ENCODE measurements at places on chromosomes 7 and 10.

DNA sequence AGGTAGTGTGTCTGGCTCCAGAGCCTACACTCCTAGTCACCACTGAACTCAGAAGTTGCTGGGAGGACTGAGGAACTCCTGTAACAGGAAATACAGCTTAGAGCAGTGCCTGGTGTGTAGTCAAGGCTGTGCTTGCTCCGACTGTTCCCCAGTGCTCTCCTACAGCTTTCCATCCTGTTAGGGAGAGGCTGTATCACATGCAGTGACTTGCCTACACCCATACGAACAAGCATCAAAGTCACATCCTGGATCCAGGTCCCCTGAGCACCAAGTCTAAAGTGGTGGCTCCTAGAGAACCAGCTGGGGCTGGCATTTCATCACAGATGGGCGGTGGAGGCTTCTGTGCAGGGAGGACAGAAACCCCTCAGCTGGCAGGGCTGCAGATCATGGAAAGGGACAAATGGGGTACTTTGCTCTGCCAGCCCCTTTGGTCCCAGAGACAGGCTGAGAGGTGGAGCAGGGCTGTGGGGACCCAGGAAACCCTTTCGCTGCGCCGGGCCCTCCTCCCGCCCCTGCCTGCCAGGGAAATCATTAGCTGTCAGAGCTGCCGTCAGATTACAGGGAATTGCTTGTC, 7.7 kb downstream of the ASB10 start:
- no peak for DNase-seq

DNA sequence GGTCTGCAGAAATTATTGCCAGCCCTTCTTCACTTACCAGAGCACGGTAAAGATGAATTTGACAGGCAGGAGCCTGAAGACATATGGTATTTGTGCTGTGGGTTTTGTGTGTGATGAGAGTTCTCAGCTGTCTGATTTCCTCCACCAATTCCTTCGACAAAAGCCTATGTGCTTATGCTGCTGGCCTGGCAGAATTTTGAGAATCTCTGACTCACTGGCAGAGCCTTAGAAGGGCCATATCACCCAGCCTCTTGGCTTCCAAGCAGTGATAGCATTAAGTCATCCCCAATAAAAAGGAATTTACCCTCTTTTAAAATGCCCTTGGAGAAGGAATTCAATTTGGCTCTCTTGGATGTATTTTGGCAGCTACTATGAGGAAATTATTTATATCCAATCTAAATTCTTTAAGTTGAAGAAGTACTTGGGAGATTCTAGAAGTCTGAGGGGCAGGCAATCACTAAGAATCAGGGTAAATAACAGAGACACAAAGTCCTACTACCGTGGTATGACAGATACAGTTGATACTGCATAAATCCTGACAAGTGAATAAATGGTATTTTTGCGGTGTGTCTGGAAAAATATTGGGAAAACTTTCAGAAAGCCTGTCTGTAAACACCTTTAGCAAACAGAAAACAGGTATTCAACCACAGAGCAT, 68.6 kb upstream of the EFCAB10 start:
- no peak for DNase-seq

DNA sequence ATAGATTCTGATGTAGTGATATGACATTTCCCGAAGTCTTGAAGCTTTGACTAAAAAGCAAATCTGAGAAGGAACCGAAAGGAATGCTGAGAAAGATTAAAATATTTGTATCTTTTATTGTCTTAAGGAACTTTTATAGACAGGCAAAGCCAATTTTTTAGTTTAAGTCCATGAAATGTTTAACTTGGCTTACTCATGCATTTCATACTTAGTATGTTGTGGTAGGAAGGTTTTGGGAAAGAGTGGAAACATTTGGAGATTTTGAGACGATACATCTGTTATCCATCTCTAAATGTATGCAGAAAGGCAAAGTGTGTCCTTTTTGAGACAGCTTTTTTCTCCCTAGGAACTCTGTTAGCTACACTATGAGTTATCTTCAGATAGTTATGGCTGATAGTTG, 10.1 kb downstream of the TBC1D12 start:
- no peak for DNase-seq

DNA sequence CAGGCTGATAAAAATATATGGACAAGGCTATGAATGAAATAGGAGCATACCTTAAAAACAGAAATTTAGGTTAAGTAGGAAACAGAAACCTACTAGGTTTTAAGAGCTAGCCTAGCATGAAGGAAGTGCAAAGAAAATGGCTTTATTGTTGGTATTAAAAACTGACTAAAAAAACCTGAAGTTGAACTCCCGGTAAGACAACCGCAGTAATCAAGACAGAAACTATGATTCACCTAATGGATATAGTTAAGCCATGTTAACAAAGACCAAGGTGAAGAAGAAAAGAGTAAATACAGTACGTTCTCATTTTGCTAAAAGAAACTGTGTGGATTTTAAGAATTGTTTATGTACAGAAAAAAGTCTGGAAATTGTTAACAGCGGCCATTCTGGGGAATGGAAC, 2.5 kb downstream of the RTKN2 start:
- DNase-seq, result no peak

DNA sequence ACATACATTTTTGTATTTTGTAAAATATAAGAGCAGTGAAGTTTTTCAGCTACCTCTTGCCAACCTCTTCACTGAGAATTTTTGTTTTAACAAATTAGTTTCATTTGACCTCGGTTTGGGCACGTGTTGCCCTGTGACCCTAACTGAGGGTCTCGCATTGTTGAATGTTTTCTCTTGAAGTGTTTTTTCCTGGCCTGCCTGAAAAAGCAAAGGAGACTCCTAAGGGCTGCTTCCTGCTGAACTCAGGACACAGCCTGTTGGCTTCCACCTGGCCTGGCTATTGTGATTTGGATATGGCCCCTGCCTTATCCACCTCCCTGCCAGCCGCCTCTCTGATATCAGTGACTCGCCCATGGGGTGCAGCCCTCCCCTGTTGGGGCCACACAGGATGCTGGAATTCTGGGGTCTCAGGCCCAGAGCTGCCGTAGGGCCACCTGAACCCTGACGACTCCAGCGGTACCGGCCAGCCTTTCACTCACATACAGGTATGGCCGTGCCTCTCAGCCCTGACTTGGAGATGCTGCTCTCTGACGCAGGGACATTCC, 58.8 kb upstream of the AQP1 start:
- DNase-seq, result no peak

- DNase-seq, result no peak
Observed at GRCh38 chr7:27901028-27901760, 161.2 kb downstream of the TAX1BP1 start.
